Activated CD4-positive, alpha-beta T cell treated with anti-CD3 and anti-CD28 coated beads for 48 hours (primary cell): ENCODE measurements at places on chromosomes 4 and X.

DNA sequence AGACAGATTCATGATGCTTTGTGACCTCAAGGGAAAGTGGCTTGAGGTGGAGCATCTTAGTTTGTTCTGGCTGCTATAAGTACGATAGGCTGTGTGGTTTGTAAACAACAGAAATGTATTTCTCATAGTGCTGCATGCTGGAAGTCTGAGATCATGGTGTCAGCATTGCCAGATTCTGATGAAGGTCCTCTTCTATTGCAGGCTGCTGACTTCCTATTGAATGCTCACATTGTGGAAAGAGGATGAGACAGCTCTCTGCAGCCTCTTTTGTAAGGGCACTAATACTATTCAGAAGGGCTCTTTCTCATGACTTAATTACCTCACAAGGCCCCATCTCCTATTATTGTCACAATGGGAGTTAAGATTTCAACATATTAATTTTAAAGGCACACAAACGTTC lies 1674.0 kb upstream of the PCDH7 start:
- no peak for DNase-seq

GRCh38 chr4:183765251-183765911 lies 106.3 kb downstream of the TRAPPC11 start:
- DNase-seq: no peak

- peak; percentile 3 for DNase-seq
These were observed 38.5 kb upstream of the POU3F4 start for GRCh38 chrX:83469551-83469950.

DNA sequence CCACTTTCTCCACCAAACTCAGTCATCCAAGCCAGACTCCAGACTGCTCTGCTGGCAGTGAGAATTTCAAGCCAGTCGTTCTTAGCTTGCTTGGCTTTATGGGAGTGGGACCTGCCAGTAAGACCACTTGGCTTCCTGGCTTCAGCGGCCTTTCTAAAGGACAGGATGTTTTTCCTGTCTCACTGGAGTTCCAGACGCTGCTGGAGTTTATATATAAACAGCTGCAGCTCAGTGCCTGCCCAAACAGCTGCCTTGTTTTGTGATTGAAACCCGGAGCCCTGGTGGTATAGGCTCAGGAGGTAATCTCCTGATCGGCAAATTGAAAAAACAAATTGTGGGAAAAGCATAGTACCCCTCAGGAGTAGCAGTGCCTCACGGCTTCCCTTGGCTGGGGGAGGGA lies 1165.8 kb upstream of the ADGRL3 start:
- no peak for DNase-seq

GRCh38 chr4:151641167-151641566 lies 119.6 kb downstream of the GATB start:
- DNase-seq: no peak

GRCh38 chr4:121738780-121739535 lies 26.0 kb downstream of the SMIM43 start:
- no peak for DNase-seq

GRCh38 chrX:67543818-67544217 lies at the start of gene AR:
Gene AR, plus strand, starts transcription at chrX:67544021. Its CDS starts 1,126 bp downstream, at chrX:67545147.
- peak; percentile 1 for DNase-seq

DNA sequence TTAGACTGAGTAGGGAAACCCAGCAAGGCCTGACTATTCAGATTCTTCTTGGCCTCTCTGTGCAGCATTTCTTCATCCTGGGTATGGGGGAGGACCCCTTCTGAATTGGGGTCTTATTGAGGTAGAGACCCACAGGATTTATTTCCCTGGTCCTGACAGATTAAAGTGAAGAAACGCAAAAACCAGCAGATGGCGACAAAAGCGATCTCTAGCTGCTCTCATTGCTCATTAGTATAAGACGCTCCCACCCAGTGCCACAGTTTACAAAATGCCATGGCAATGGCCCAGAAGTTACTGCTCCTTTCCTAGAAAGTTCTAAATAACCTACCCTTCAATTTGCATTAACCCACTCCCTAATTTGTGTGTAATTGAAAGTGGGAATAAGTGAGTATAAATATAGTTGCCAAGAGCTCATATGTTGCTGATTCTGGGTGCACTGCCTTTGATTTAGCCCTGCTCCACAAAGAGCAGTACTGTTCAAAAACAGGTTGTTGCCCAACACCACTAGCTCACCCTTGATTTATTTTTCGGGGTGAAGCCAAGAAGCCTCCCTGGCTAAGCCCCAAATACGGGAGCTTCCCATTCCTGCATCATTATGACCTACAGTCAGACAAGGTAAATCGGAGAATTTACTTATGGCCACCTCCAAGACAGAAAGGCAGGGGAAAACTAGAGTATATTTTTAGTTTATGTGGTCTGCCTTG lies 3.7 kb upstream of the BEX4 start:
- DNase-seq: peak; percentile 41

GRCh38 chrX:119981286-119982070 lies 37.9 kb upstream of the NKAP start:
- peak; percentile 25 for DNase-seq

DNA sequence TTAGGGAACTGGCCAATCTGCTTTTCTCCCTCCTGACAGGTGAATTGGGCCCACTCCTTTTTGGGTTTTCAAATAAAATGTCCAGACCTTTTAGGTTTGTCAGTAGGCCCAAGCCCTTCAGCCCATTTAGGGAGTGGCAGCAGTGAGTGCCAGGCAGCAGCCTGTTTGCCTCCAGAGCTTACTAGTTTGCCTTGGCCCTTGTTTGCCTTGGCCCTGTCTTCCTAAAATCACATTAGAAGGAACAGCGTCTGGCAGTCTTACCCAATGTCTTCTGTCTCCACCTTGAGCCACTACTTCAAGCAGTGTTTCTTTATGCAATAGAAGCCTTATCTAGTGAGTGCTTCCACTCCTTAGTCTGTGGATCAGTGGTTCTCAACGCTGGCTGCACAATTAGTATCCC lies 117.1 kb downstream of the TMEM164 start:
- no peak for DNase-seq

DNA sequence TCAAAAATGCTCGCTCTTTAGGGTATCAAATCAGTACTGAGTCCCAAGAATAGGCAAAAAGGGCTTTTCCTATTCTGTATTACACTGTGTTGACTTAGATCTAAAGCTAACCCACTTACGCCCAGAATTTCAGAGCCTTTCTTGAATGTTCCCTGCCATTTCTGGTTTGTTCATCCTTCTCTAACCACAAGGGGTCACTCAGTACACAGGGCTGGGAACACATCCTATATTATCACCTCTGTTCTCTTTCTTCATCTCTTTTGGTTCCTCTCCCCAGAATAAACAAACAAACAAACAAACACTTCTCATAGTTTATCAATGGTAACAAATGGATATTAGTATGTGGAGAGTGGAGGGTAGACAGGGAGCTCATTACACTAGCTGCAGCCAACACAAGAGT lies 25.5 kb upstream of the MORC4 start:
- DNase-seq: no peak

DNA sequence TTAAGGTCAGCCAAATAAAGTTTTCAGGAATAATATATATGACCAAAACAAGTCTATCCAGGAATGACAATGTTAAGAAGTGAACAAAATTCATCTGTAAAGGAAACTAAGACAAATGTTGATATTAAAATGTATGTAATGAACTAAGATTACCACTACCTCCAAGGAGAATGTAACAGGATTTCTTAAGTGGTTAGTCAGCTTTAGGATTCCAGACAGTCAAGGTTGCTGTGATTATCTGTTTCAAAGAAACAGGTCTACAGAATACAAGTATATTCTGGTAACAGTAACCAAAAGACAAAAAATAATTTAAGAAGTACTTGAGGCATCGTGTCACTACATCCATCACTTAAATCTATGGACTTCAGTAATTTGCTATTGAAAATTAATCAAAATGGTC lies 172.8 kb downstream of the SCFD2 start:
- DNase-seq: no peak

GRCh38 chr4:68883870-68884269 lies 67.7 kb downstream of the UGT2A3 start:
- DNase-seq: no peak

DNA sequence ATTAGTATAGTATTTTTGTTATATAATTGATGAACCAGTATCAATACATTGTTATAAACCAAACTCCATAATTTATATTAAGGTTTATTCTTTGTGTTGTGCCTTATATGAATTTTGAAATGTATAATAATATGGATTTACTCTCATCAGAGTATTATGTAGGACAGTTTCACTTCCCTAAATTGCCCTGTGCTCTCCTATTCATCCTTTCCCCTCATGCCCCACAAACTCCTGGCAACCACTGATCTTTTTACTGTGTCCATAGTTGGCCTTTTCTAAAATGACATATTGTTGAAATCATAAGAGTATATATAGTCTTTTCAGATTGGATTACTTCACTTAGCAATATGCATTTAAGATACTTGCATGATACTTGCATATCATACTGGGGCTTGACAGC lies 958.1 kb upstream of the GRID2 start:
- DNase-seq: no peak

GRCh38 chr4:105061136-105061696 lies 85.5 kb upstream of the TET2 start:
- peak; percentile 49 for DNase-seq

DNA sequence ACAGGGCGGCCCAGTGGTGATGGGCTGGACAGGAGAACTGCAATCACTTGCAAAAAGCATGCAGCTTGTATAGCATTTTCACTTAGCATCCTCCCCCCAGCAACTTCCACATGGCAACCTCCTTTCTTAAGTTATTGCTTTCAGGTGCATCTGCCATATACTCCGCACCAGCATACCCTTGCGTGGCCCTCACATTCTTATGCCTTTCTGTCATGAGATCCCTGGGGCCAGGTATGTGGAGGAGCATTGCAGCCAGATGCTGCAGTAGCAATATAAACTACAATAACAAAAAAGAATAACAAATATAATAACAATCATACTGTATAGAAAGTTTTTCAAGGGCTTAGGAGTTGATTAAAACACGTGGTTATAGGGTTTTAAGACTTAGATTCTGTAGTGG lies 26.3 kb upstream of the NUDT6 start:
- DNase-seq: no peak

DNA sequence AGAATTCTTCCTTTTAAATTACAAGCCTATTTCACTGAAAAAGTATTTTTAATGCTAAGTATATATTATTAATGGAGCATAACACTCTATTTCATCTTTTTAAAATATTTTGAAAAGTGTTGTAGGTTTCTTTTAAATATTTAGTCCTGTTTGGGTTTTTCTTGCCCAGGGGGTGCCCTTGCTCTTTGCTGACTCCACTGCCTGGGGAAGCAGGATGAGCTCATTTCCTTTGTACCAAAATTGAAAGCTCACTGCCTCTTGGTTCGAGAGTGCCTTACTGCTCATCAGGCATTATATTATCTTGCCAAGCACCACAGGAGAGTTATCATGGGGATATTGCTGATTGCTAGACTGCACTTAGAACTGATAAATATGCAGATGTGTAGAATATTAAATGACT lies 819.2 kb downstream of the PCDH18 start:
- DNase-seq: no peak

GRCh38 chr4:19774690-19775256 lies 476.9 kb upstream of the SLIT2 start:
- DNase-seq: no peak

- DNase-seq: no peak
These were observed 28.3 kb downstream of the FGFRL1 start for GRCh38 chr4:1039493-1040343.

- DNase-seq: no peak
These were observed at the start of gene GALNTL6 for GRCh38 chr4:171812665-171813525. Gene GALNTL6, plus strand, starts transcription at chr4:171813404.

GRCh38 chrX:101394372-101394771 lies 3.6 kb downstream of the RPL36A start:
- no peak for DNase-seq

DNA sequence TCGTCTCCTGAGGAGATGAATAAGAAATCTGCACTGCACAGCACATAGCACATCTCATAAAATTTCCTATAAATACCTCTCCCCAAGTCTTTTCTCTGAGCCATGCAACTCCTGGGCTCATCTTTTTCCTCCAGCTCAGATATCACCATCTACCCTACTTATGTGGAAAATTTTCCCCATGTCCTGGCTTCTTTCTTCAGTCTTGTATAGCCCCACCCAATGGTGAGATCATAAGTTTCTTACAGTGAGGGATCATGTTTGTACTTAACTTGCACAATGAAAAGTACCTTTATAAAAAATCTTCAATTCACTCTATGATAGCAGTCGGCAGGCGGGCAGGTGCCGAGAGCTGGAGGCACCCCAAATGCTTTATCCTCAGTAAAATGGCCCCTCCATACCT lies 198.6 kb upstream of the S100G start:
- DNase-seq: no peak

DNA sequence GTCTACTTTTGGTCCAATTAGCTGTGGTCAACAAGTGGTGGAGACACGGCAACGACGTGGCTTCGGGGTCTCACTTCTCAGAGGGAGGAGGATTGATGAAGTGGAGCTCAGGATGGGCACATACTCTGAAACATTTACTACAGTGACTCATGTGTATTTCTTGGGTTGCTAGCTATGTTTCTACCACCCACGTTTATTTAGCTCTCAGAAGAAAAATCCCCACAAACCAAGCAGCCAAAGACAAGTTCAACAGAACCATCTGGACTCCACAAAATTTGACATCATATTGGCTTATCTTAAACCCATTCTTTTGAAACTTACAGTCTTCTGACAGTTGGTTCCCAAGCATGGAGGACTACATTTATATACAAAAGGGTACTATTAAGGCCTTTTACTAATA lies 158.0 kb downstream of the CBLL2 start:
- no peak for DNase-seq

DNA sequence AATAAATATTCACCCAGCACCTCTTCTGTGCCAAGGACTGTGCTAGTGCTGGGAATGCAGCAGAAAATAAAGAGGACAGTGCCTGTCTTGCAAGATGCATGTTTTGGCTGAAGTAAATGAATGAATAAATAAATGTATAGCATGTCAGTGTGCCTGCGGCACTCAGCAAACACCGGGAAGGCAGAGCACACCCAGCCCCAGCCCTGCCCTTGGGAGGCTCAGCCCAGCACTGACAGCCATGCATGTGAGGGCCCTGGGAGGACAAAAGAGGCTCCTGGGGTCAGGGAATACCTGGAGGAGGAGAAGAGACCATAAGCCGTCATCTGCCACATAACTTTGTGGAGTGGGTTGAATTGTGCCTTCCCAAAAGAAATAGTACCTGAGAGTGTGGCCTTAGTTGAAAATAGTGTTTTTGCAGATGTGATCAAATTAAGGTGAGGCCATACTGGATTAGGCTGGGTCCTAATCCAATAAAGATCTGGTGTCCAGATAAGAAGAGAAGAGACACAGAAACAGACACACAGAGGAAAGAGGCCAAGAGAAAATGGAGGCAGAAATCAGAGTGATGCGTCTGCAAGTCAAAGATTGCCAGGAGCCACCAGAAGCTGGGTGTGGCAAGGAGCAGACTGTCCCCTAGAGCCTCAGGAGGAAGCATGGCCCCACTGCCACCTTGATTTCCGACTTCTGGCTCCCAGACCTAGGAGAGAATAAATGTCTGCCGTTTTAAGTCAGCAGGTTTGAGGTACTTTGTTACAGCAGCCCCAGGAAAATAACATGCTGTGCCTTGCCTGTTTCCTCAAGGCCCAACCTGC lies 16.3 kb downstream of the C4orf50 start:
- DNase-seq: no peak

DNA sequence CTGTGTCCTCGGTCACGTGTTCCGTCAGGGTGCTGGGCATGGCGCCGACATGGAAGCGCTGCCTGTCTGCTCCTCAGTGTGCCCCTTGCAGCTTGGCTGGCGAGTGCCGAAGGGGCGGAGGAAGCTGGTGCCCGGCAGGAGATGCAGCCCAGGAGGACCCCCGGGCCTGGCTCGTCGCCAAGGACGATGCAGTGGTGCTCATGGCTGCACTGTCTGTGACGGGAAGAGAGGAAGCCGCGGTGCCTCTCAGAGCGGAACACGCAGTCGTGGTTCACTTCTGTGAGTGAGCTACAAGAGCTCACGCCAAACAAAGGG lies 38.1 kb downstream of the FGFRL1 start:
- no peak for DNase-seq

GRCh38 chr4:94256828-94257227 lies 49.2 kb downstream of the SMARCAD1 start:
- no peak for DNase-seq
